Progenitor cell of endocrine pancreas (in vitro differentiated cells): ENCODE measurements at places on chromosomes 7 and 10.

DNA sequence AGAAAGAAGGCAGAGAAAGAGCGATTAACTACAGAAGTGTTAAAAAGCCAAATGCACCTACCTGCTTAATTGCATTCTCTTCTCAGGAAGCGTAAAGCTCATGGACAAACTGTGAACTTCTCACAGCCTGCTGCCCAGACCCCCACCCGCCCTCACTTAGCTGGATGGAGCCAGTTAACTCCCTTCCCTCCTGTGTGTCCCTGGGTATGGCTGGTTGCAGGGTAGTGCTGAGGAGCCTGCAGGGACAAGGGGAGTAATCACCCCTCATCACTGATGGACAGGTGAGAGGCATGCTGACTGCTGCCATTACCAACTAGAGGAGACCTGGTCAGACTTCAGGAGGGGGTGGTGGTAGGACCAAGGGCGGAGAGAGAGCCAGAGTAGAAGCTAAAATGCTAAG is 37.5 kb downstream of the ENO4 start:
- DNase-seq: no peak

- DNase-seq: no peak
These were observed 74.5 kb downstream of the DIP2C start for GRCh38 chr10:614790-615582.

DNA sequence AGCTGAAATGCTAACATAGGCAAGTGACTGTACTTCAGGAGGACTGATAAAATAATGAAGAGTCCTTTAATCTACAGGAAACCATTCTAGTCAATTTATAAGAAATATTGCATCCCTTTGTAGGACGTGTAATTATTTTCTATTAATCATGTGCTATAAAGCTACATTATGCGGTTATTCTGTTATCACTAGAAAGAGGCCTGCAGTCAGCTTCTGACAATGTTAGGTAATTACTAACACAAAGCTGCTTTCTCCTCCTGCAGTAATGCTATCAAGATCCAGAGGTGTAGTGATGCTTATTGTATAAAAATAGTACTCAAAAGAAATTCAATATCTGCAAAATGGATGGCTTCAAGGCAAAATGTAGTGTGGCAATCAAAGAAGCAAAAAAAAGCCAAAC is 191.1 kb downstream of the SKAP2 start:
- no peak for DNase-seq

- no peak for DNase-seq
These were observed 260.6 kb downstream of the MAD1L1 start for GRCh38 chr7:1971946-1972654.

- no peak for DNase-seq
These were observed 38.7 kb downstream of the STRA8 start for GRCh38 chr7:135272303-135272702.

DNA sequence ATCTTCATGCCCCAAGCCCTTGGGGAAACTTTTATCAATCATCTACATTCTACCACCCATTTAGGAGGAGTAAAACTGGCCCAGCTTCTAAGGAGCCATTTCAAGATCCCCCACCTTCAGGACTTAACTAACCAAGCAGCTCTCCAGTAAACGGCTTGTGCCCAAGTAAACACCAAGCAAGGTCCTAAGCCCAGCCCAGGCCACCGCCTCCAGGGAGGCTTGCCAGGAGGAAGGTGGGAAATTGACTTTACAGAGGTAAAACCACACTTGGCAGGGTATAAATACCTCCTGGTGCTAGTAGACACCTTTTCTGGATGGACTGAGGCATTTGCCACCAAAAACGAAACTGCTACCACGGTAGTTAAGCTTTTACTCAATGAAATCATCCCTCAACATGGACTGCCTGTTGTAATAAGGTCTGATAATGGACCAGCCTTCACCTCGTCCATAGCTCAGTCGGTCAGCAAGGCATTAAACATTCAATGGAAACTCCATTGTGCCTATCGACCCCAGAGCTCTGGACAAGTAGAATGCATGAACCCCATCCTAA is 5.6 kb downstream of the AKR1B15 start:
- DNase-seq: no peak

DNA sequence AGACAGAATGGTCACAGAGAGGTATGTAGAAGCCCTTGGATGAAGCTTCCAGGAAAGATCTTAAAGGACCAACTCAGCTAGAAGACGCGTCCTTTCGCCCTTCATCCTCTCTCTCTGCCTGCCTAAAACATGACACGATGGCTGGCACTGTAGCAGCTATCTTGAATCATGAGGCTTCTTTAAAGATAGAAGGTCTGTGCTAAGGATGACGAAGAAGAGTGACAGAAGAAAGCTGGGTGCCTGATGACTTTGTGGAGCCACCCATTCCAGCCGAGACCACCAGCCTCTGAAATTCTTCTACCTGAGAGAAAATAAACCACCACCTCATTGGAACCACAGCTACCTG is 25.5 kb downstream of the WDR86 start:
- DNase-seq: no peak

GRCh38 chr7:2472739-2473138 is 3.5 kb downstream of the GRIFIN start:
- no peak for DNase-seq

- DNase-seq: no peak
These were observed 215.8 kb downstream of the FOXP2 start for GRCh38 chr7:114630201-114630990.

GRCh38 chr10:11236234-11236633 is 218.6 kb downstream of the CELF2 start:
- no peak for DNase-seq

- peak; percentile 43 for DNase-seq
These were observed 147.6 kb downstream of the GPR85 start for GRCh38 chr7:112938863-112939573.

GRCh38 chr10:108374991-108375390 is 1210.5 kb upstream of the SORCS1 start:
- no peak for DNase-seq

- no peak for DNase-seq
These were observed 6.6 kb upstream of the DLX6 start for GRCh38 chr7:96998744-96999143.

- DNase-seq: no peak
These were observed 365.8 kb upstream of the NPVF start for GRCh38 chr7:25594122-25594521.

DNA sequence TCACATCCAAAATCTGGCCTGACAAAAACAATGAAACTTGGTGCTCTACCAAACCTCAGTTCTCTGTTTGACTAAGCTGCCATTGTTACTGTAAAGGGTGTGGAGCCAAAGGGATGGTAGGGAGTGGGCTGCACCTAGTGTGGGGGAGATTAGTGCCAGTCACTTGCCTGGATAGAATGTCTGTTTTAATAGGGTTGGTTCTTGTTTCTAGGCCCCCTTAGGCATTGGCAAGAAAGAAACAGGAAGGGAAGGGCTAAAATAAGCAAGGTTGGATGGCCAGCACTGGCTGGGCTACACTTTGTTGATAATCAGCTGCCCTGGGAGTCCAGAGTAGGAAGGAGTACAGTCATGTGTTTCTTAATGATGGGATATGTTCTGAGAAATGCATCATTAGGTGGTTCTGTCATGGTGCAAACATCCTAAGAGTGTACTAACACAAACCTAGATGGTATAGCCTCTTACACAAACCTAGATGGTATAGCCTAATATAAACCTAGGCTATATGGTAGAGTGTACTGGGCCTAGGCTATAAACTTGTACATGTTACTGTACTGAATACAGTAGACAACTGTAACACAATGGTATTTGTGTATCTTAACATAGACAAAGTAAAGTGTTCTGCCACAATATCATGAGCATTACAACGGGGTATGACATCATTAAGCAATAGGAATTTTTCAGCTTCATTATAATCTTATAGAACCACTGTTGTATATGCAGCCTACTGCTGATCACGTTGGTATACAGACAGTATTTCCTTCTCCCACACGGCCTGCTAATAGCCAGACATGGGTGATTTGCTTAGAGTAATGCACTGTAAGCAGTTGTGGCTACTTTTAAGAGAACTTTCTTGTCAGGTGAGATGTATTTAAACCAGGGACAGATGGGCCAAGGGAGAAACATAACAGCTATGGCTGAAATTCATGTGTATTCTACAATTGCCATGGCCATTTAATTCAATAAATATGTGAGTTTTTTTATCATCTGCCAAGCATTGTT is 15.4 kb downstream of the BBIP1 start:
- no peak for DNase-seq

GRCh38 chr10:121113911-121114310 is 262.7 kb downstream of the WDR11 start:
- no peak for DNase-seq

- no peak for DNase-seq
These were observed 225.0 kb downstream of the CACNB2 start for GRCh38 chr10:18364987-18365775.

GRCh38 chr7:128666200-128666599 is 5.9 kb upstream of the GARIN1A start:
- DNase-seq: no peak

DNA sequence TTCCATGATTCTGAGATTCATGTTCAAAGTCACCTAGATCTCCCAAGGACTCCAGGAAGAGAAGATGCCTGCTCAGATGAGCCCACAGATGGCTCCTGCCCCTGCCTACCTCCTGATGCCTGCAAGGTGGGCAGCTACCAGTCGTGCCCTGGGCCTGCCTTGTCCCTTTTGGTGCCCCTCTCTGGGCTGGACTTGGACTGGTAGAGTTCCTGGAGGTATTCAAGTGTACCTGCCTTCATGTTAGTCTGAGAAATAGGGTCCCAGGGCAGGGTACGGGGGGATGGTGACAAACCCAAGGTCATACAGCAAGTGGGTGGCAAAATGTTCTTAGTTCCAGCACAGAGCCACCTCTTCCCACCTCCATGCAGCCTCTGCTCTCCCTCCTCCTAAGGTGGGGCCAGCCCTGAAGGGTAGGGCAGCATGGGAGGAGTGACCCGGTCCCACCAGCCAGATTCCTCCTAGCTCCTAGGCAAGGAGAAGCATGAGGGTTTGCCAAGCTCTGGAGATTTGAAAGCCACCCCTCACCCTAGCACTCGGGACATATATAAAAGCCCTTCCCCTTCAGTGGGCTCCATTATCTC is 80.8 kb upstream of the UNC5B start:
- DNase-seq: no peak

GRCh38 chr10:104622598-104623209 is 18.4 kb upstream of the SORCS3 start:
- no peak for DNase-seq

- no peak for DNase-seq
These were observed 199.8 kb downstream of the RNLS start for GRCh38 chr10:88383276-88383675.

GRCh38 chr7:112173568-112173905 is 32.7 kb downstream of the DOCK4 start:
- DNase-seq: no peak

- no peak for DNase-seq
These were observed 143.9 kb downstream of the RAPGEF5 start for GRCh38 chr7:22213081-22213480.
